Uterus (tissue), 4 donors: ENCODE measurements at places on chromosomes 11 and 22. TPM values are rescaled to one million over a fixed set of nuclear protein-coding genes. Genes with fewer than 3 reads are reported as not detected.

The MMP8 gene
- 1.5 TPM for total RNA-seq

The CECR2 gene
- total RNA-seq: 2.3 TPM

DNA sequence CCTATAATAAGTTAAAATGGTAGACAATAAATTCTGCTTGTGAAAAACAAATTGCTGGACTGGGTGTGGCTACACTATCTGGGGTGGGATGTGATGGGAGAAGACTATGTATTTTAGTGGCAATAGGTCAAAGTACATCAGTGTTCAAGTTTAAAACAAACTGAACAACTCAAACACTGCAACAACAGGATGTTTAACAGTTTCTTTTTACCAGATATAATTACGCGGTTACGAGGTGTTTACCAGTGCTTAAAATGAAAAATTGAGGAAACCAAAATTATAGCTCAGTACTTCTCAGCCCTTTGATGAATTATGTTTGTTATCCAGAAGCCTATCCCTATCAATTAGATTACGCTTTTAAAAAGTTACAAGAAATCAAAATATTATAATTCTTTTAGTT lies 3.2 kb downstream of the PRDM10 start:
- no peaks in the 10 kb centered on the region for H3K36me3 ChIP-seq
- H3K4me1 ChIP-seq: peaks cover 4% of the 10 kb centered on the region
- DNase-seq: no peak

- no peaks in the 10 kb centered on the region for H3K36me3 ChIP-seq
- H3K4me3 ChIP-seq: no peak overlapping the region
- no peak for DNase-seq
- H3K27ac ChIP-seq: no peak overlapping the region
- H3K27me3 ChIP-seq: peaks cover 8% of the 10 kb centered on the region
- peaks cover 7% of the 10 kb centered on the region for H3K4me1 ChIP-seq
These were observed 17.3 kb downstream of the EPS8L2 start for GRCh38 chr11:723120-723883.

The PAX6 gene
- not detected for total RNA-seq

GRCh38 chr11:78801161-78801884 lies 226.7 kb upstream of the NARS2 start:
- no peaks in the 10 kb centered on the region for H3K4me1 ChIP-seq
- H3K27ac ChIP-seq: no peak overlapping the region
- no peak overlapping the region for H3K4me3 ChIP-seq
